ENCODE measurements at places on chromosomes 5 and 9.

GRCh38 chr9:118882684-118883083 is 486.6 kb downstream of the BRINP1 start:
- no peak for DNase-seq

- DNase-seq = no peak
Observed at GRCh38 chr9:115615821-115616665, 498.1 kb upstream of the TNC start.

DNA sequence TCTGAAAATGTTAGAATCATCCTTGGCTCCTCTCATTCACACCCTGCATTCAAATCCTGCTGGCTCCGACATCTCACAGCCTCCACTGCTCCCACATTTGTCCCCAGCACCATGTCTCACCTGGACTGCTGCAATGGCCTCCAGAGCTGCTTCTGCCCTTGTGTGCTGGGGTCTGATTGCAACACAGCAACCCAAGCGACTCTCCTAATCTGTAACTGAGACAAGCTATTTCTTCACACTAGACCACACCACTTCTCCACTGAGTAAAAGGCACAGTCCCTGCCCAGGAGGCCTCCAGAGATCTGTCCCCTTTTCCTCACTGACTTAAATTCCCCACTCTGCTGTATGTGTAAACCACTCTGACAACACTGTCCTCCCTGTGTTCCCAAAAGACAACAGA is 151.1 kb upstream of the TAS2R1 start:
- DNase-seq = no peak

- no peak for DNase-seq
Observed at GRCh38 chr9:136216541-136217244, 11.8 kb upstream of the LHX3 start.

- DNase-seq = no peak
Observed at GRCh38 chr9:86122311-86122710, 23.0 kb upstream of the GOLM1 start.
